ENCODE measurements at places on chromosomes 3 and 15. TPM values are rescaled to one million over a fixed set of nuclear protein-coding genes. Genes with fewer than 3 reads are reported as not detected.

The SMARCC1 gene
- total RNA-seq = 125 TPM

DNA sequence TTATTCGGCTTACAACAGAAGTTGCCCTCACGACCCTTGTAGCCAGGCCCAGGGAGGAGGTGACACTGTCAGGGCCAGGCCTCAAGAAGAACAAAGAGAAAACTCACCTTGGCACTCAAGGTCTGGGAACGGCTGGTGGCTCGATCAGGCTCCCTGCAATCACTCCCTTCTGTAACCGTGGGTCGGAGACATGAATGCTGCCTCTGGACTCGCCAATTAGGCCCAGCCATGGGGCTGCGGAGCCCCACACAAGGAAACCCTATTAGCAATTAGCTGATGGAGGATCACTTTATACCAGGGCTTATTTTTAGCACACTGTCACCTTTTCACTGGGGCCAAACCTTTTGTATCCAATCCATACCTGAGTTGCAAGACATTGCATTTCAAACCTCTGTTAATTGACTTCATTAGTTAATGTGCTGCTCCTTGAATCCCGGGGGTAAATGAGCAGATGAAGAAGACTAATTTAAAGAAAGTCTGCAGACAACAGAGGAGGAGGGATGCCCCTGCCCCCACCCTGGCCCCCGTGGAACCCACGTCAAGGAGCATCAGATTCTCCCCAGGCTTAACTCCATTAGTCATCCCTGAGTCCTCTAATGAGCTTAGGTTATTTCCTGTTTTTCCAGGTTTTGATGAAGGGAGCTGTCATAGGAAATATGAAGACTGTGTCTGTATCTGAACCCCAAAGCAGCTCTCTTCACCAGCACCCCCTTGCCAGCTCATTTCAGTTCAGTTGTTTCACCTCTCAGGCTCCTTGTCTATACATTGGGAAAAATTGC is 255.3 kb downstream of the RORA start:
- no peak for DNase-seq

The SIDT1 gene
- 4.8 TPM for total RNA-seq

DNA sequence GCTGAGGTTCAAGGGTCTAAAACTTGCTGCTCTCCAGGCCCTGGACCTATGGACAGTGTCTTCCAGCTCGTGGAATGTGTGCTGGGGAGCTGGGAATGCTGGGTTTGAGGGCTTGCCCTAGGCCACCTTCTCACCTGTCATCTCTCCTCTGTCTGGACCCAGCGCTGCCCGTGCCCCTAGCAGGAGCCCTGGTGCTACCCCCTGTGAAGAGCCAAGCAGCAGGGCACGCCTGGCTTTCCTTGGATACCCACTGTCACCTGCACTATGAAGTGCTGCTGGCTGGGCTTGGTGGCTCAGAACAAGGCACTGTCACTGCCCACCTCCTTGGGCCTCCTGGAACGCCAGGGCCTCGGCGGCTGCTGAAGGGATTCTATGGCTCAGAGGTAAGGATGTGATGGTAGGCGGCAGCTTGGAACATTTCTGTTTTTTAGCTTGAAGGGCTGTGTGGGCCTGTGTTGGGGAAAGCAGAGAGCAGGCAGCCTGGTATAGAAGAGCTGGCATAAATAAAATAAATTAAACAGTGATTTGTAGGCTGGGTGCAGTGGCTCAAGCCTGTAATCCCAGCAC is 5.1 kb downstream of the CHRD start:
- DNase-seq = no peak

The ZPLD1 gene
- not detected for total RNA-seq

The CLRN1 gene
- total RNA-seq = not detected

DNA sequence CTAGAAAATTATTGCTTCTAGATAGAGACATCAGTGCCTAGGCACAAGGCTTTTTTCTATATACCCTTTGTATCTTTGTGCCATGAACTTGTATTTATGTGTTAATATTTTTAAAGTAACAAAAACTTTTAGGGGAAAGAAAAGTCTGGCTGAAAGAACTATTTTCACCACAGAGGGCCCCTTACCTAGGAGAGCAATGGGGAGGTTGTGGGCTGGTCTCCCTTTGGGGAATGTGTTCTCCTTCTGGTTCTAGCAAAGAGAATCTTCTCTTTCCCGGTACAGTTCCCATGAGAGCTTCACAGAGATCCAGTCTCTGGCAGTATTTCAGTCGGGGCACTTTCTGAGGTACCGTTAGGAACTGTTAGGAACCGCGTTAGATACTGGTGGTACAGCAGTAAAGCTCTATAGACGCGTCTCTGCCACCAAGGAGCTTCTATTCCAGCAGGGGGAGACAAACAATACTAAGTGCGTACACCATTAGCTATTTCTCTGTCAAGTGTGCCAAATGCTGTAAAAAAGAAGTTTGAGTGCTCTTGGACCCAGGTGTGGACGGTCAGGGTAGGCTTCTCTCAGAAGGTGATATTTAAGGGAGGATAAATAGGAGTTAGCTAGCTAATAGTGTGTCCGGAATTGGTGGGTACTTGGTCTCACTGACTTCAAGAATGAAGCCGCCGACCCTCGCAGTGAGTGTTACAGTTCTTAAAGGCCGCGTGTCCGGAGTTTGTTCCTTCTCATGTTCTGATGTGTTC is 4.6 kb upstream of the EPB42 start:
- DNase-seq = no peak

GRCh38 chr3:143187111-143187510 is 67.5 kb downstream of the CHST2 start:
- no peak for DNase-seq

- no peak for DNase-seq
Measured at GRCh38 chr3:64916937-64917336, 229.1 kb upstream of the ADAMTS9 start.

The EMC7 gene
- total RNA-seq = 77.6 TPM

- DNase-seq = no peak
Measured at GRCh38 chr3:178558637-178559036, 22.4 kb downstream of the KCNMB2 start.

DNA sequence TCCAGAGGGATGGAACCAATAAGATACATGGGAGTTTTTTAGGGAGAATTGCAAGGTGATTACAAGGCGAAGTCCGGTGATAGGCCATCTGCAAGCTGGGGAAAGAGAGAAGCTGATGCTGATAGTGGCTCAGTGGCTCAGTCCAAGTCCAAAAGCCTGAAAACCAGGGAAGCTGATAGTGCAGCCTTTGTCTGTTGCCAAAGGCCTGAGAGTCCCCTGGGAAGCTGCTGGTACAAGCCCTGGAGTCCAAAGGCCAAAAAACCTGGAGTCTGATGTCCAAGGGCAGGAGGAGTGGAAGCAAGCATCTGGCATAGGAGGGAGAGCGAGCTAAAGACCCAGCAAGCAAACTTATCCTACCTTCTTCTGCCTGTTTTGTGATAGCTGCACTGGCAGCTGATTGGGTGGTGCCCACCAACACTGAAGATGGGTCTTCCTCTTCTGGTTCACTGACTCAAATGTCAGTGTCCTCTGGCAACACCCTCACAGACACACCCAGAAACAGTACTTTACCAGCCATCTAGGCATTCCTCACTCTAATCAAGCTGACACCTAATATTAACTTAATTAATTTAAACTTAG is 16.7 kb downstream of the TFG start:
- DNase-seq = no peak

DNA sequence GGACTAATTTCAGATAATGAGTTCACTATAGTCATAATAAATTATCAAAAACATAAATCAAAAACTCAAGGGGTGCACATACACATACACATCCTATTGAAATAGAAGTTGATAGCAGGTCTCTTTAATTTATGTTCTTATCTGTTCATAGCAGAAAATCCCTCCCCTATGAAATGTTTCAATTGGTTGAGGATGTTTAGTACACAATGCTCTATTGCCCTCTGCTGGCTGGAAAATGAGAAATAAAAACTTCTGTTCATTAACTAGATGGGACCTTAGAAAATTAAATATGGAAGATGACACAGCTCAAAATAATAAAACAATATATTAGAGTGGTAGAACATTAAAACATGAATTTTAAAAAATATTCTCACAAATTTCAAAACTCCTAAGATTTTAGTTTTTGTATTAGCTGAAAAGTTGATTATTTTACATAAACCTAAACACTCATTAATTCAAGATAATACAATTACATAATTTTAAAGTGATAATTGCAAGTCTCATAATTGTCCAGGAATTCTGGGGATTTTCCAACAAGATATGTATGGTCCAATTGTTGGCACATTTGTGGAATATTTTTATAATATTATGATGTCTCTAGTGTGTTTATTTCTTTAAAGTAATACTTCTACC is 735.0 kb downstream of the ROBO1 start:
- DNase-seq = no peak

DNA sequence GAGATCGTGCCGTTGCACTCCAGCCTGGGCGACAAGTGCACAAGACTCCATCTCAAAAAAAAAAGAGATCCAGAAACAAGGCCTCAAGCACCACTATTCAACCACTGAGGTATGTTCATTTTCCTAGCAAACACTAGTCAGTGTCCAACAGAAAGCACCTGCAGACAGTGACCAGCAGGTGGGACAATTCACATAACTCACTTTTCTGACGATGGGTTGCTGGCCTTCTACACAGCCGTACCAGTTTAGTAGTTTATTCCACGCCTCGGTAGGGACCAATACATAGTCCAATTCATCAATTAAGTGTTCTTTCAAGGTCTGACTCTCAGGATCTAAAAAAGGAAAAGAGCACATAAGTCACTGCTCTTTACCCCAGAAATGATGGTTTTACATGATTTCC is 12.4 kb downstream of the USP4 start:
- no peak for DNase-seq

- DNase-seq = no peak
Measured at GRCh38 chr3:98274914-98275313, 7.4 kb upstream of the OR5H2 start.

The SNUPN gene
- 35.7 TPM for total RNA-seq

- no peak for DNase-seq
Measured at GRCh38 chr15:43977072-43977884, 150.5 kb downstream of the WDR76 start.

- DNase-seq = no peak
Measured at GRCh38 chr15:30924353-30924752, 20.6 kb downstream of the FAN1 start.

DNA sequence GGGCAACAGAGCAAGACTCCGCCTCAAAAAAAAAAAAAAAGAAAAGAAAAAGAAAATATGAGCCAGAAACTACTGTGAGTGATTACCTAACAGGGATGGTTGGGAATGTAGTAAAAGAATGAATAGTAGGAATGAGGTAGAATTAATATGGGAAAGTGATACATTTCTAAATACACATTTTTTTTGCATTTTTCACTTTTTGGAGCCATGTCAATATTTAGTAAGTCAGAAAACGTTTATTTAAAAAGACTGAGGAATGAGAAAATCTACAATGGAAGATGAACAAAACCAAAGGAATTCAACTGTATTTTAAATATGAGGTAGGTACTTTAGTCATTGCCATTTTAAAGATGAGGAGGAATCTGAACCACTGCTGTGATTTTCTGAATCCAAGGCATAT is 817.2 kb upstream of the CADM2 start:
- DNase-seq = no peak

GRCh38 chr3:69439643-69440270 is 53.9 kb upstream of the FRMD4B start:
- no peak for DNase-seq

GRCh38 chr3:15151166-15151565 is 52.2 kb upstream of the RBSN start:
- DNase-seq = no peak

GRCh38 chr15:42070279-42070975 is 23.9 kb downstream of the PLA2G4D start:
- DNase-seq = no peak

- DNase-seq = no peak
Measured at GRCh38 chr15:100158356-100158755, 183.4 kb downstream of the ADAMTS17 start.

DNA sequence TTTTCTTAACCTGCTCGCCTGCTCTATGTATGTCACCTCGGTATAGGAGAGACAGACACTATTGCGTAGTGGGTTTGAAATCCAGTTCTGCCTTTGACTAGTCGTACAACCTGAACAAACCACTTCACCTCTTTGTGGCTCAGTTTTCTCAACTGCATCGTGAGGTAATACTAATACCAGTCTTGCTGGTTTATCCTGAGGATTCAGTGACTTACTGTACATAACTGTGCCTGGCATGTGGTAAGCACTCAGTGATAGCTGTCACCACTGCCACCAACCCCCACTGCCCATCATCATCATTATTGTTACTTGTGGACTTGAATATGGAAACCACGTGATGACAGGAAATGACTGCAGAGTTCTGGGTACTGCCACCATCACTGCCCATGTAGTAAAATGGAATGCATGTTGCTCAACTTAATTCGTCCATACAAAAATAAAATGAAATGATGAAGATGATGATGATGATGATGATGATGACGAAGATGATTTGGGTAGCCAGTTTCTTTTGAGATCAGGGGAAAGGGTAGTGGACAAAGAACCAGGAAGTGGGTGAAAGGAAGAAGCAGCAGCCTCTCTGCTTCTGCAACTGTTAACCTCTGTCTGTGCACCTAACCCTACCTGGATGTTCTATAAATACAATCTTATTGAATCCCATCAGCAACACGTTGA is 228.1 kb downstream of the FEZF2 start:
- DNase-seq = no peak

The IGF1R gene
- 25.1 TPM for total RNA-seq

GRCh38 chr15:27764339-27764738 is 334.8 kb downstream of the OCA2 start:
- DNase-seq = no peak

The SLC35G2 gene
- 0.40 TPM for total RNA-seq

The IL17RE gene
- total RNA-seq = 0.47 TPM

The TM4SF4 gene
- total RNA-seq = 1.0 TPM

The LSAMP gene
- total RNA-seq = not detected

The EIF5A2 gene
- 17.5 TPM for total RNA-seq

- no peak for DNase-seq
Measured at GRCh38 chr3:39550354-39551051, 83.0 kb downstream of the MOBP start.

- DNase-seq = no peak
Measured at GRCh38 chr3:14329116-14329830, 73.1 kb upstream of the SLC6A6 start.

- no peak for DNase-seq
Measured at GRCh38 chr15:75928680-75929608, 25.3 kb downstream of the FBXO22 start.

The RTP1 gene
- not detected for total RNA-seq

DNA sequence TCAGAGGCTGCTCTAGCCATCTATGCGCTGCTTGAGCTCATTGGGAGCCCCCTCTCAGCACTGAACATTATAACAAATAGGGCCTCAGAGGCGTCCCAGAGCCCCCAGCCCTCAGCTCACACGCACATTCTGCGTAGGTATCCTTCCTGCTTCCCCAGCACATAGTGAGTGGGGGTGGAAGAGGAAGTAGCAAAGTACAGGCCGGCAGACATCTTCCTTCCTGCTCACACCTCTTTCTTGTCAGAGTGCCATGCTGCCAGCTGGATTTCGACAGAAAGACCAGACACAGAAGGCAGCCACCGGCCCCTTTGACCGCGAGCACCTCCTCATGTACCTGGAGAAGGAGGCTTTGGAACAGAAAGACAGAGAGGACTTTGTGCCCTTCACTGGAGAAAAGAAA is 16.6 kb downstream of the TMOD2 start:
- no peak for DNase-seq

The MYH15 gene
- total RNA-seq = 0.08 TPM

GRCh38 chr15:47516558-47516957 is 200.7 kb upstream of the SEMA6D start:
- DNase-seq = no peak

GRCh38 chr15:80404057-80404760 is at the start of gene ARNT2:
Gene ARNT2, plus strand, starts transcription at chr15:80404382. Its CDS starts 134 bp downstream, at chr15:80404516.
- no peak for DNase-seq
